ENCODE measurements at places on chromosomes 11 and 22.

DNA sequence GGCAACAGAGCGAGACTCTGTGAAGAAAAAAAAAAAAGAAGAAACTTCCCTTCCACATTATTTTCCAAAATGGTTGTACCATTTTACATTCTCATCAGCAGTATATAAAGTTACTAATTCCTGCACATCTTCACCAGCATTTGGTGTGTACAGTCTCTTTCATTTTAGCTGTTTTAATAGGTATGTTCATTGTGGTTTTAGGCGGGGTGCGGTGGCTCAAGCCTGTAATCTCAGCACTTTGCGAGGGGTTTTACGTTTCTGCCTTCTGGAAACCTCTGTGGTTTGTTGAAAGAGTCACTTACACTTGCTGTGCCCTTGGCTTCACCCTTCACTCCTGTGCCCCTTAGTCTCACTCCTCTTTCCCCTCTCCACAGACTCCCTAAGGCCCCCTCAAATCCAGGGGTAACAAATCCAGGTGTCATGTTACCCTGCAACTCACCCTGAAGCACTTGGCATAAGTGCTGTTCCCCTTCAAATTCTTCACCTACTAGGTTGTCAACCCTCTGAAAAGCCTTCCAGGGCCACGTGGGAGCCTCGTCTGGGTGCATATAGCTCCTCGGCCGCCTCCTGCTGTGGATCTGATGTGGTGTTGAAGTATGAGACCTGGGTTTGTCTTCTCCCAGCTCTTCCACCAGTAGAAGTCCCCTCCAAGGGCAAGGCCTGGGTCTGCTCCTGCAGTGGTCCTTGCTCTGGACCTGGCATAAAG is 20.8 kb downstream of the TOB2 start:
- DNase-seq, result no peak

- no peak for DNase-seq
These were observed 499.1 kb downstream of the INSC start for GRCh38 chr11:15613789-15614188.

GRCh38 chr11:28105869-28106268 is 2.1 kb downstream of the KIF18A start:
- no peak for DNase-seq

GRCh38 chr22:35431483-35432227 is 31.7 kb downstream of the MCM5 start:
- DNase-seq, result no peak

DNA sequence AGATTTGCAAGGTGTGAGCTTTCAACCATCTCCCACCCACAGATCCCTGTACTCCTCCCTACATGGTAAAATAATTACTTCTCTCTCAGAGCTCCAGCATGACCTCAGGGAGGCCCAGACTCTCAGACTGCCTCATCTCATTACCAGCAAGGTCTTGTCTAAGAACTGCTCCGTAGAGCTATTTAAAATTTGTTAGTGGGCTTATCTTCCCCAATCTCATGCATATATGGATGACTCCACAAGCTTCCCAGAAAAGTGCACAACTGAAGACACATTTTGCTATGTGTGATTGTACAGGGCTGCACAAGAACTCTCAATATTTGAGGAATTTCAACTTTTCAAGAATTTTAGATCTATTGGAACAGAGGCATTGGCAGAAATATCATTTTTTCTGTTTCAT is 230.3 kb downstream of the CSNK2A3 start:
- DNase-seq, result no peak

DNA sequence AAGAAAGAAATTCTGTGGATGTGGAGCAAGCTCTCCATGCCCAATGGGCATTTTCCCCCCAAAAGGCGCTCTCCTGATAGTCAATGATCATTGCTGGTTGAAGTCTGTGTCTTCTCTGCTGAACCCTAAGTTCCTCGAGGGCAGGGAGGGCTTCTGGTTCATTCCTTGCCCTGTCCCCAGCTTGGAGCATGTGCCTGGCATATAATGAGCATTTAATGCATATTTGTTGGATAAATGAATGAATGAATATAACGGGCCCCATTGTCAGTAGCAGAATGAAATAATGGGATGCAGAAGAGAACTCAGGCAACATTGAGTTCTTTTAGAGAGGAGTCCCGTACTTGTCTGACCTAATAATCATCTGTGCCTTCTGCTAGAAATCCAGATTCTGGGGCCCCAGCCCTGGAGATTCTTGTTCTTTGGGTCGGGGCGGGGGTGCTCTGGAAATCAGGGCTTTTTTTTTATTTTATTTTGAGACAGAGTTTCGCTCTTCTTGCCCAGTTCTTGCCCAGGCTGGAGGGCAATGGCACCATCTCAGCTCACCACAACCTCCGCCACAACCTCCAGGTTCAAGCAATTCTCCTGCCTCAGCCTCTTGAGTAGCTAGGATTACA is 64.4 kb downstream of the CD82 start:
- peak; percentile 9 for DNase-seq

- DNase-seq, result no peak
These were observed 661 bp downstream of the ADAMTS8 start for GRCh38 chr11:130427581-130428315.

GRCh38 chr22:46430961-46431838 is 95.7 kb downstream of the TRMU start:
- DNase-seq, result peak; percentile 70

GRCh38 chr11:129612447-129612961 is 203.1 kb upstream of the TMEM45B start:
- no peak for DNase-seq

GRCh38 chr11:93972790-93973189 is 48.4 kb upstream of the HEPHL1 start:
- no peak for DNase-seq

DNA sequence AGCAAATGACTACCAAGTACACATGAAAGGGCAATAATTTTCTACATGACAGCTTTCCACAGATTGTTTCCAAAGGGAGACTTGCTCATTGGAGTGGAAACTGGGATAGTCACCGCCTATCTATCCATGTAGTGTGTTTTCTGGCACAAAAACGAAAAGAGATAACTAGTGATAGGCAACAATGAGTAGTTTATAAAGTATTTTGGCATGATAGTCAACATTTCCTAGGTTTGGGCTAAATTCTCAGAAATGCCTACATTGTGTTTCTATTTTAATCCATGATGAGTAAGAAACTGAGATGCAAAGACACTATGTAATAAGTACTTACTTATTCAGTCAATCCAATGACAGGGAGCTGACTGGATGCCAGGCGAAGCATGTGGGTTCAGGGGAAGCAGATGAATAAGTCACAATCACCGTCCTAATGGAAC is 1129.1 kb downstream of the DLG2 start:
- no peak for DNase-seq

DNA sequence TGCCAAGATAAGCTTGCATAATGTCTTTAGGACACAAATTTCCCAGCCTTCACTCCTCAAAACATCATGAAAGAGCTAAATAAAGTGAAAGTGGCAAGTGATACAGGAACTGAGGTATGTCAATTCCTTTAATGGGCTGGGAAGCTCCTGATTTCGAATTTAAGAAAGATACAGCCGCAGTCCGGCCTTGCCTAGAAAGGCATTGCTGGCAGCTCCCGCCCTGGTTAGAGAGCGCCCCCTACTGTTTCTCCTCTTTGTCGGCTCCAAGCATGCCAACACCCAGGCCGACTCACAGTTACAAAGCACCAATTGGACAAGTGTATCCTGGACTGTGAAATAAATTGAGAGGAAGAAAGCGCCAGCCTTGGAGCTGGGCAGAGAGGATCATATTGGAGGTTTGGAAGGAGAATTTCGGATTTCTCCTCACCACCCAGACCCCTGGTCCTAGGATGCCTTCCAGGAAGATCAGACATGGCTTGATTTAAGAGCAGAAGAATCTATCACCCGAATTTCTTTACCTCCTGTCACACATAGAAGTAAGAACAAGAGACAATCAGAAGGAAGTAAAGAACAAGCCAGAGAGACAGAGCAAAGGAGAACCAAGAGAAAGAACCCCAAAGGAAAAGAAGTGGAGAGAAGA is 84.0 kb downstream of the FAM76B start:
- DNase-seq, result peak; percentile 91

GRCh38 chr22:31378123-31378522 is 21.3 kb upstream of the DRG1 start:
- DNase-seq, result no peak

DNA sequence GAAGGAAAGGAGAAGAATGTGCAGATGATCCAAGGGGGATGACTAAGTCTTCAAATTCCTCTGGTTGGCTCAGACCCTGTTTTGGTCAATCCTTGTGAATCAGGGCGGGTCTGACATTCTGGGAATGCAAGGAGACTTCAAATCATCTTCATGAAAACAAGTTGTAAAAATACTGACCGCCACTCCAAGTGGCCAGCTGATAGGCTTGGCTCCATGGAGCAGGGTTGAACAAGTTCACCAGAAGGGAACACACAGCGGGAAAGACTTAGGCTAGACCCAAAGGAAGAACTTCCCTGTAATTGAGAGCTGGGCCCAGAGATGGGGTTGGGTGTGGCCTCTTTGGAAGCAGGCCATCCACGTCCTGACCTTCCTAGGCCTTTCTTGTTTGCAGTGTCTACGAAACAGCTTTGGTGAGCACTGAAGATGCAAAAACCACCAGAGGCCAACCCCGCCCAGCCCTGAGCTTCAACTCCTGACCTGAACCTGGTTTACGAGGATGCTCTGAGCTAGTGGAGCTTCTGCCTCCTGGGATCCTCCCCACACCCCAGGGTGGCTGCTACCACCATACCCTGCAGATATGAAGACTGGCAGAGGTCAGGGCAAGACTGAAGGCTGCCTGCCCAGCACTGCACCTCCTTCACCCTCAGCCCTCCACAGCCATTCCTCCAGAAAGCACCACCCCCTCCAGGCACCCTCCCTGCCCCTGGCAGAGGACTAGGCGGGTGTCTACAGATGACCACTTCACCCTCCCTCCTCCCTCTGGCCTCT is 26.1 kb downstream of the GDPD5 start:
- DNase-seq, result peak; percentile 31

DNA sequence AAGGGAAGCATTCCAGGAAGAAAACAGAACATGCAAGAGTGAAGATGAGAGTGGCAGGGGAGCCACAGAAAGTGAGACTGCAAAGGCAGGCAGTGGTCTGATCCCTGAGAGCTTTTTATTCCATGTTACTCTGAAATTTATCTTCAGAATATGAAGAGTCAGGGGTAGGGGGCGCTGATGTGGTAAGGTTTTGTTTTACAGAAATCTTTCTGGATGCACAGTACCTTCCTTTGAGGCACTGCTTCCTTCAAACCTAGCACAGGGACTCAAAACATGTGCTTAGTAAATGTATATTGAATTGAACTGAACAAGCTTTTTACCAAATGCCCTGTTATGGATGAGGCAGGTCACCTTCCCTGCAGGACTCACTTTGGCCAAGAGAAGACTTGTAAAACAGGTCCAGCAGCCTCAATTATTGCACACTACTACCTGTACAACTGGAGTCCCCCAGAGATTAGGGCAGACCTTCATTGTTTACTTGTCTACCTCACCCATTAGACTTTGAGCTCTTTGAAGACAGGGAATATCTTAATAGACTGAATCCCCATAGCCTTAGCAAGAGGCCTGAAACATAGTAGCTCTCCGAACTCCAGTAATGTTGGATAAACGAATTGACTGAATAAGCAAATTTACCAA is 2.2 kb downstream of the PAK1 start:
- peak; percentile 91 for DNase-seq

- DNase-seq, result no peak
These were observed 27.0 kb downstream of the MFNG start for GRCh38 chr22:37459206-37459605.

DNA sequence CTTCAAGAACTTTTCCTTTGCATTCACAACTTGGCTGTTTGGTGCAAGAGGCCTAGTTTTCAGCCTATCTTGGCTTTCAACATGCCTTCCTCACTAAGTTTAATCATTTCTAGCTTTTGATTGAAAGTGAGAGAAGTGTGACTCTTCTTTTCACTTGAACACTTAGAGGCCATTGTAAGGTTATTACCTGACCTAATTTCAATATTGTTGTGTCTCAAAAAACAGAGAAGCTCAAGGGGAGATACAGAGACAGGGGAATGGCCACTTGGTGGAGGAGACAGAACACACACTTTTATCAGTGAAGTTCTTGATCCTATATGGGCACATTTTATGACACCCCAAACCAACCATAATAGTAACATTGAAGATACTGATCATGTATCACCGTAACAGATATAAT is 532.3 kb downstream of the DLG2 start:
- no peak for DNase-seq

DNA sequence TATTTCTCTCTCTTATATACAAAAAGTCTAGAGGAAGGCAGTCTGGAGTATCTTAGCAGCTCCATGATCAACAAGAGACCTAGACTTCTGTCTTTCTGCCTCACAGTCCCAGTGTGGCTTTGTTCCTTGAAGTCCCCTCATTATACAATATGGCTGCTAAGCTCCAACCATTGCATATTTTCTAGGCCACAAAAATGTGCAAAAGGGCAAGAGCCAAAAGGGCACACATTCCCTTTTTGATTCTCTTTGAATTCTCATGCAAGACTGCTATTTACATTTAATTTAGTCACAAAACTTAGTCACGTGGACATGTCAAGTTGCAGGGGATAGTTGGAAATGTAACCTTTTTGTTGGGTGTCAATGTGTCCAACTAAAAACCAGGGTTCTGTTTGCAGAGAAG is 64.2 kb upstream of the OLFML1 start:
- DNase-seq, result no peak

DNA sequence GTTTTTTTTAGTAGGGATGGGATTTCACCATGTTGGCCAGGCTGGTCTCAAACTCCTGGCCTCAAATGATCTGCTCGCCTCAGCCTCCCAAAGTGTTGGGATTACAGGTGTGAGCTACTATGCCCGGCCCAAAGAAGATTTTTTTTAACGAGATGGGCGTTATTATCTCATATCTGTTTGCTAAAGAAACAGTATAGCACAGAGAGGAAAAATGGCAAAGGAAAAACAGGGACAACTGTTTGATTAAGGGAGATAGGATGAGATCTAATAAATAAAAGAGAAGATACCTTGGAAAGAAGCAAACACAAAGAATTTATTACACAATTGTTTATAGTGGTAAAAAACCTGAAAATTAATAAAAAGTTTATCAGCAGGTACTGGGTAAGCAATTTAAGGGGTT is 10.4 kb upstream of the CEP295 start:
- DNase-seq, result no peak

- no peak for DNase-seq
These were observed 5.9 kb upstream of the OR10V1 start for GRCh38 chr11:59719556-59719955.

DNA sequence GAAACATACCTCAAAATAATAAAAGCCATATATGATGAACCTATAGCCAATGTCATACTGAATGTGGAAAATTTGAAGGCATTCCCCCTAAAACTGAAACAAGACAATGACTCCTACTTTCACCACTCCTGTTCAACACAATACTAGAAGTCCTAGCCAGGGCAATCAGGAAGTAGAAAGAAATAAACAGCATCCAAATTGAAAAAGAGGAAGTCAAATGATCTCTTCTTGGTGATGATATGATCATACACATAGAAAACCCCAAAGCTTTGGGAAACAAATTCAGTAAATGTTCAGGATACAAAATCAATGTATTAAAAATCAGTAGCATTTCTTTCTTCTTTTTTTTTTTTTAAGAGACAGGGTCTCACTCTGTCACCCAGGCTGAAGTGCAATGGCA is 109.9 kb downstream of the DLG2 start:
- DNase-seq, result no peak

GRCh38 chr11:129720994-129721393 is 94.7 kb upstream of the TMEM45B start:
- DNase-seq, result no peak

All from colonic mucosa (tissue), 4 donors.